NCI-H774 (cell line): ENCODE measurements at places on chromosomes 1 and 21.

DNA sequence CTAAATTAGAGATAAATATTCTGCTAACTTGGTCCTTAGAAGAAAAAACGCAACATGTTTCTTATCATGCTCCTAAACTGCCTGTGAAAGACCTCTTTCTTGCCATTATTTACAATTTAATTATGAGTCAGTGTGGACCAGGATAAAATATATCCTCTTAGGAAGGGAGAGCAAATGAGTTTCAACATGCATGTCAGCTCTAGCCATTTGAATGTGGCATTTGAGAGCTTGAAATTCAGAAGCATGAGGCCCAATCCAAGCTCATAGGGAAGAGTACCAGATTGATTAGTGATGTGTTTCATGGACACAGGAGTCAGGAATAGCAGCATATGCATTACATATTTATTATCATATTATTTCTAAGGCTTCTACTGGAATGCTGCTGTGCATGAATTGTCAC is 39.3 kb downstream of the TBX15 start:
- no peak for DNase-seq

DNA sequence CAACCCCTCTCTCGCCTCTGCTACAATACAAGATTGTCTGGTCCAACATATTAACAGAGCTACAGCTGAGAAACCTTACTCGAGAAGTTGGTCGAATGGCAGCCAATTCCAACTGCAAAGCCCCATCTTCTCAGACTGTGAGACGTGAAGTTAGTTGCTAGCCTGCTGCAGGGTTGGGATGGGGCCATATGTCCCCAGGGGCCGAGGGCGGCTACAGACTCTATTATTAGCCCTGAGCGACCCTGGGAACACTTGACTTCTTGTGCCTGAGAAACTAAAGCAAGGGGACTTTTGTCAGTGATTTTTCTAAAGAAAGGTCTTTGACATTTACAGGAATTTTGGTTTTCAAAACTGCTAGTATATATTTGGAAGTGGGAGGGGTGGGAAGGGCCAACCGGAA is 13.7 kb downstream of the NCF2 start:
- no peak for DNase-seq

GRCh38 chr21:42509244-42509643 is 4.4 kb upstream of the SLC37A1 start:
- no peak for DNase-seq

GRCh38 chr1:53270107-53270506 is 31.8 kb upstream of the MAGOH start:
- no peak for DNase-seq

- DNase-seq: no peak
Measured at GRCh38 chr1:1437033-1437903, 1.8 kb downstream of the VWA1 start.

GRCh38 chr1:152811050-152811449 is 721 bp upstream of the LCE1B start:
- no peak for DNase-seq

DNA sequence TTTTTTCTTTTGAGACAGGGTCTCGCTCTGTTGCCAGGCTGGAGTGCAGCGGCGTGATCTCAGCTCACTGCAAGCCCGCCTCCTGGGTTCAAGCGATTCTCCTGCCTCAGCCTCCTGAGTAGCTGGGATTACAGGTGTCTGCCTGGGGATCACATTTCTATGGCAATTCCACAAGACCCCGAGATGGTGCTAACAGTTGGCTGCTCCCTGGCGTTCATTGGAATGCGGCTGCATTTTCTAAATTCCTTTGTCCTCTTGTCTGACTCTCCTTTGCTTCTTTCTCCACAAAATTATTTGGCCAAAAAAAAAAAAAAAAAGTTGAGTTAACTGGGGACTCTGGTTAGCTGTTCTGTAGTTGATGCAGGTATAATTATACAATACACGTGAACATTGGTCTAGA is 176.4 kb downstream of the ETS2 start:
- DNase-seq: no peak

DNA sequence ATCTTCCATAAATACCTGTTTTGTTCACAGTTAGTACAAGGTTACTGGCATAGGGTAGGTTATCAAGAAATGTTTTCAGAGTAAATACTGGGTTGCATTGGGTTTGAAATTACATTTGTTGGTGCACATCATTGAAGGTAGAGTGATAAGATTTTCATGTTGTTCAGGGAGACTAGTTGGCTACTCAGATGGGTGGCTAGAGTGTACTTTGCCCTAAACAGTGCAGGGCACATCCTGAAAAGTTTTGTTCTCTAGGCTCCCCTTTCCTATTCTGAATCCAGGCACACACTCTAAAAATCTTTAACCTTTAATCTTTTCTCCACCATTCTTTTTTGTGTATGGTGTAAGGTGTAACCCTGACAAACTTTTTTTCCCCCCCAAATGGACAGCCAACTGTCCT is 18.0 kb downstream of the POU2F1 start:
- DNase-seq: no peak

DNA sequence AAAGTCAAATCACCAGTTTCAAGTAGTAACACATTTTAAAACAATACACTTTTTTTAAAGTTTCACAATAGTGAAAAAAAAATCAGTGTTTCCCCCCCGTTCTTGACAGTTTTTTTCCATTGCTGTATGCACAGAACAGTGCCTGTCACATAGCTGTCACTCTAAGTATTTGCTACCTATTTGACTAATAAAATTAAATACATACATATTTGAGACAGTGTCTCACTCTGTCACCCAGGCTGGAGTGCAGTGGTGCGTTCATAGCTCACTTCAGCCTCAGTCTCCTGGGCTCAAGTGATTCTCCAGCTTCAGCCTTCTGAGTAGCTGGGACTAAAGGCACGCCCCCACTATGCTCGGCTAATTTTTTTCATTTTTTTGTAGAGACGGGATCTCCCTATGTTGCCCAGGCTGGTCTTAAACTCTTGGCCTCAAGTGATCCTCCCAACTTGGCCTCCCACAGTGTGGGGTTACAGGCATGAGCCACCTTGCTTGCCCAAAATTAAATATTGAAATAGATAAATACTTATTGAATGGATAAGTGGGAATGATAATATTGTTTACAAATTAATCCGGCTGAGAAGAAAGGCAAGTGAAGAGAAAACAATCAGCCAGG is 12.6 kb upstream of the RHBG start:
- DNase-seq: no peak

GRCh38 chr1:60621368-60621851 is 461.0 kb upstream of the NFIA start:
- peak; percentile 54 for DNase-seq

DNA sequence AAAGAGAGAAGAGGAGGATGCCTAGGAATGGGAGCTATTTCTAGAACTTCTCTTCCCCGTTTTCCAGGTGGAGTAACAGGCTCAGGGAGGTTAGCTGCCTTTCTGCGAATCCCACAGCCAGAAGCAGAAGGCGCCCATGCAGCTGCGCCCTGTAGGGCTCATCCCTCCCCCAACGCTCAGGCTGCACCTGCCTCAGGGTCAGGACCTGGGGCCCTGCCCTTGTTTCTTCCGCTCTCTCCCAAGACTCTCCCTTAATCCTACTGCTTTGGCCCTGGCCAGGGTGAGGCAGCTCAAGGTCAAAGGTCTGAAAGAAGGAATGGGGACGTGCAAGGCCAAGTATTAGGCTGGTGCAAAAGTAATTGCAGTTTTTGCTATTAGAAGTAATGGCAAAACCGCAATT is 30.5 kb upstream of the PADI2 start:
- DNase-seq: no peak

DNA sequence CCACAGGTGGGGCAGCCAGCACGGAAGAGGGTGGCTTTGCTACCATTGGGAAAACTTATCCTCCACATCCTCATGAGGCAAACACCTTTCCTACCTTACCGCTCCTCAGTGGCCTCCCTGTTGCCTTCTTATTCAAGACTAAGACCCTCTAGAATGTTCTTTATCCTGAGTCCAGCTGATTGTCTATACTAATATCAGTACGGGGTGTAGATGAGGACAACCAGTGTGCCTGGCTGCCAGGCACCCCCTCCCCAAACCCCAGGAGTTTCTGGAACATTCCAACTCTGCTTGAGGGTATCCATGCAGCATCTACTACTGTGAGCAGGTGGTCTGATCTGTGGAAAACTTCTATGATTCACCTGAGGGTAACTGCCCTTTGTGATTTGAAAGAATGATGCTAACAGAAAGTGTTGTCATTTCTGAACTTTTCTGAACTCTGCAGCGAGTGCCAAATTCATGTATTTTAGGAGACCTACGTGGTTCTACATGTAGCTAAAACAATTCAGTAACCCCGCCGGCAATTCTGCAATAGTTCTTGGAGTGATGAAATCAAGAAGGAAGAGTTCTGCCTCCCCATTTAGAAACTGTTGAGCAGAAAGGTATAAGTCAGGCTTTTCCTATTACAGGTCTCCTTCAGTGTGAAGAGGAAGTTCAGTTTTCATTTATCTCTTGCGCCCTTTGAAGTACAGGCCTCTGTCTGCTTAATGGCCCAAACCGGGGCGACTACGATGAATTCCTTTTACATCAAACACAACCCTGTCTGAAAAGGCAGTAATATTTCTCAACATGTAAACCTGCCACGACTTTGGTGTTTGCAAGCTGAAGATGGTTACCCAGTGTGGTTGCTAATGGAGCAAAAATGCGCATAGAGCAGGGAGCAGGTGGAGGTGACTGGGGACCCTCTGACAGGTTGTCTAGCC is 80.4 kb downstream of the RUNX1 start:
- no peak for DNase-seq

DNA sequence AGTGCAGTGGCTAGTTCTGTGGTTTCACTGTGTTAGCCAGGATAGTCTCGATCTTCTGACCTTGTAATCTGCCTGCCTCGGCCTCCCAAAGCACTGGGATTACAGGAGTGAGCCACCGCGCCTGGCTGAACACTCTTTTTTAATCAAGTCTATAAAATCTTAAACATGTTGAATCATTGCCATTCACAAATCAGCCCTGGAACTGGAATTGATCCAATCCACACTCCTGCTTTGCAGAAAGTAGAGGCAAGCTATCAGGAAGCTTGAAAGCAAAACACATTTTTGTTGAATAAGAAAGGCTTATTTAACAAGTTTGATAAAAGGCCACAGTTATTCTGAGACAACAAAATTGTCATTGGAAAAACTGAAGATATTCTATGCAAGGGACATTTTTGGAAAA is 18.3 kb upstream of the EFHD2 start:
- DNase-seq: no peak

- no peak for DNase-seq
Measured at GRCh38 chr1:6858596-6858995, 73.3 kb downstream of the CAMTA1 start.

- DNase-seq: no peak
Measured at GRCh38 chr1:96365076-96365475, 356.5 kb upstream of the PTBP2 start.

GRCh38 chr1:227793948-227794816 is 21.3 kb upstream of the PRSS38 start:
- no peak for DNase-seq

DNA sequence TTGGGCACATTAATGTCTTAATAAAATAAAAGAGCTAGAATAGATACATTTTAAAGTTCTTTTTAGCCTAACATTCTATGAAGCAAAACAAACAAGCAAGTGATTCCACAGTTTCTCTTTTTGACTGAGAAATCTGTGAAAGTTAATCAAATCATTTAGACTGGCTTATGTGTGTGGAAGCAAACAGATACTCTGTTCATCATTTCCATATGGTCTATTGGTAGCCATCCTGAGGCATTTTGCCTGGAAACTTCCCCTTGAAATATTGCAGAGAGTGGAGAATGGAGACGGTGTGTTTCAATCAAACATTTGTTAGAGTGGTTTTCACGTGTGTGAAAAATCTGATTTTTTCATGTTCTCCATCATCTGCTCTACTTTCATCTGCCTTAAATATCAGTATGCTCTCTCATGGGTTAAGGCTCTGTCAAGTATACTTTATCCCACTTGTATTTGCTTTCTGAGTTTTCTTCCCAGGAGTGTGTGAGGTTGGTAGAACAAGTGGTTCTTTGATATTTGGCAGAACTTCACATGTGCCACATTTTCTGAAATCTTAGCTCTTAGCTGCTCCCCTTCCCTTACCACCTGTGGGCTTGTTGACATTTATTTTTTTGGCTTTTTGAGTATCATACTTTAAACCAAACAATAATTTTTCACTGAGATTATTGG is 139.1 kb upstream of the PTGFR start:
- DNase-seq: no peak

DNA sequence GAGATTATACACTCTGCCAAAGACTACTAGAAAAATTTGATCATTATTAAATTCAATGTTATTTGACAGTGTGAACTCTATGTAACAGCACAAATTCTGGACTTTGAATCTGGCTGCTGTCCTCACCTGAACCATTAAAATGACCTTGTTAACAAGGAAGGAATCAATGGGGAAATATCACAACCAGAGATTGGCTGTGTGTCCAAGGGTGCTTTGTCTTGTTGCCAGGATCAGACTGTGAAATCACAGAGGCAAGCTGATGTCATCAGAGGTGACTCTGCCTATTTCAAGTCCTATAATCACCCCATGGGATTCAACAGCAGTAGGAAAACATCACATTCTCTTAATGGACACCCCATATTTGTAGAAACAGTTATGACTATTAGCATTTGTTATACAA is 46.8 kb downstream of the ADAMTS5 start:
- no peak for DNase-seq

- DNase-seq: no peak
Measured at GRCh38 chr1:211566431-211567025, 12.4 kb downstream of the SLC30A1 start.

DNA sequence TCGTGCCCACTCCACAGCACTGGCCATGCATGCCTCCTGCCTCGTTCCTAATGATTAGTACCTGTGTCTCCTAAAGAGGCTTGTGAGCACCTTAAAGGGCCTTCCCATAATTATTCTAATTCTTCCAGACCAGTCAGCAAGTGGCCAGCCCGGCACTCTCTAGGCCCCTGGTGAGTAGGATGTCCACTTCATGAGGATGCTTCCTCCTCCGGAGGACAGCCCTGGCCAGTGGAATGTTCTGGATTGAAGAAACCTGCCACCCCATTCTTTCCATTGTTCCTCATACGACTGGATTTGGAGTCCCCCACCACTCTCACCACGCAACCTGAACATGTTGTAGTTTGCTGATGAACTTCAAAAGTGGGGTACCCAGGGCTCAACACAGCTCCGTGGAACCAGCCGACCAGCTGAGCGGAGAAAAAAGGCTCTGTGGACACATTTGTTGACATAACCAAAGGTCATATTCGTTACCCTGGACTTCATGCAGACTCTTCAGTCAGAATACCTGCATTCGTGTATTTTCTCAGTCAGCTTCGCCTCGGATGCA is 46.7 kb upstream of the LBR start:
- no peak for DNase-seq

DNA sequence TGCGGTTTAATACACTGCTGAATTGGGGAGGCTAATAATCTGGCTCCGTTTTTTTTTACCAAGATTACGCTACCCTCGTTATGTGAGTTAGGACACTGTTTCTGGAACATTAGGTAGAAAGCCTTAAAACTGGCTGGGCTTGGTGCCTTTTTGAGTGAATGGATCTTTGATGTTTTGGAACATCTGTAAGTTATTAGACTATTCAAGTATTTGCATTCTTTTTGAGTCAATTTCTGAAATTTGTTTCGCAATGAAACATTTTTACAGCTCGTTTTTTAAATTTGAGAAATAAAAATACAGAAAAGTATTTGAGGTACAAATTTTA is 106.9 kb downstream of the LTN1 start:
- DNase-seq: no peak
